ENCODE measurements at places on chromosomes 1 and 21. TPM values are rescaled to one million over a fixed set of nuclear protein-coding genes. Genes with fewer than 3 reads are reported as not detected.
A peak's percentile ranks its signal among the peaks of the same experiment; 100 is the strongest.

DNA sequence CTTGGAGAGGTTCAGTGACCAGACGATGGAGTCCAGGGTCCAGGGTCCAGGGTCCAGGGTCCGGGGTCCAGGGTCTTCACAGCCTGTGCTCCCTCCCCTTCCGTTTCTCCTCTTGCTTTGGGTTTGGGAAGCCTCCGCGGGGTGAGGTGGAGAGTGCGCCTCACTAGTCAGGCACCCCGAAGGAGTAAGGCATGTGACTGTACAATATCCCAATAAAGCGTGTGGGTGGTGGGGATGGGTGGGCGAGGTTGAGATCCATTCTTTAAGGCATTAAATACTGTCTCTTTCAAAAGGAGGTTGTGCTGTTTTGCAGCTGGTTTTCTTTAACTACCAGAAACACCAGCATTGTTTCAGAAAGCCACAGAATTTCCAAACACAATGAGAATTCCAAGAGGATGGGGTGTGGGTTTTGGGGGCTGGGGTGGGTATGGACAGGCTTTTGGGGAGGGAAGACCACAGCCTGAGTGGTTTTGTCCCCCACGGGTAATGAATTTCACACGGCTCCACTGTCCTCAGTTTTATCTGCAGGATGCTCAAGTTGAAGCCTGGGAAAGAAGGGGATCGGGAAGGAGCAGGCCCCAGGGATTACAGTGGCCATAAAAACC lies 65.7 kb downstream of the KIF26B start:
- H3K4me1 ChIP-seq: peaks cover 4% of the 10 kb centered on the region
- no peaks in the 10 kb centered on the region for H3K27me3 ChIP-seq
- H3K27ac ChIP-seq: no peak overlapping the region
- H3K36me3 ChIP-seq: no peaks in the 10 kb centered on the region

DNA sequence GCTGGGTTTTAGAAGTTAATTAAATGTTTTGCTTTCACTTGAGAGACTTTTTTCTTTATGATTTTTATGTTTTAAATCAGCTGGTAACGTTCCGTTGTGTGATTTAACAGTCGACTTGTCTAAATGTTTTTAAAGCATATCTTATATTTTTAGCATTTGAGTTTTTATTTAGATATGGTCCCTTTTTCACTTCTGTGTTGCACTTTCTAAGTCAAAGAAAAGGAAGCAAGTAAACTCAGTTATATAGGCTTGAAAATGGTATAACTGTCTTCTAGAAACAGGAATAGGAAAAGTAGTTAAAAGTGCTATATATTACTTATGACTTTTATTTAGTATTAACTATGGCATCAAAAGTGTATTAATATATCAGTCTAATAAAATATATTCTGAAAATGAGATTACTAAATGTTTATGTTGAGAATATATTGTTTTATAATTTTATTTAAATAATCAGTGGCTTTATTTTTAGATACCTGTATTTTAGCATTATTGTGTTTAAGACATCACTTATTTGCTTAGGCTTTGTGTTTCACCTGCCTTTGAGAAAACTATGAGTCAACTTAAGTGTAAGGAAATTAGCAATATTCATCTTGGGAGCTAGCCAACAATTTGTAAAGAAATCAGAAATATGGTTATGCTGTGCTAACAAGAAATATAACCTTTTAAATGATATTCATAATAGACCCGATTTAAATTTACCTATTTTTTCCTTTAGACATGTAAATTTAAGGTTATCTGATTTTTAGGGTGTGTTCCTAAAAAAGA lies 60.5 kb downstream of the RABGAP1L start:
- H3K4me1 ChIP-seq: peaks cover 10% of the 10 kb centered on the region
- no peaks in the 10 kb centered on the region for H3K27me3 ChIP-seq
- no peak overlapping the region for H3K27ac ChIP-seq
- no peak for DNase-seq

- H3K4me3 ChIP-seq: no peak overlapping the region
- H3K4me1 ChIP-seq: no peaks in the 10 kb centered on the region
- peaks cover 2% of the 10 kb centered on the region for H3K36me3 ChIP-seq
These were observed 19.3 kb downstream of the KAZN start for GRCh38 chr1:14617791-14618190.

- H3K27me3 ChIP-seq: peaks cover 7% of the 10 kb centered on the region
- H3K27ac ChIP-seq: no peak overlapping the region
- DNase-seq: no peak
- no peaks in the 10 kb centered on the region for H3K4me1 ChIP-seq
- H3K4me3 ChIP-seq: no peak overlapping the region
These were observed 48.8 kb upstream of the IGSF5 start for GRCh38 chr21:39696196-39696595.

EFCAB7 gene
- 7.5 TPM for total RNA-seq

DNA sequence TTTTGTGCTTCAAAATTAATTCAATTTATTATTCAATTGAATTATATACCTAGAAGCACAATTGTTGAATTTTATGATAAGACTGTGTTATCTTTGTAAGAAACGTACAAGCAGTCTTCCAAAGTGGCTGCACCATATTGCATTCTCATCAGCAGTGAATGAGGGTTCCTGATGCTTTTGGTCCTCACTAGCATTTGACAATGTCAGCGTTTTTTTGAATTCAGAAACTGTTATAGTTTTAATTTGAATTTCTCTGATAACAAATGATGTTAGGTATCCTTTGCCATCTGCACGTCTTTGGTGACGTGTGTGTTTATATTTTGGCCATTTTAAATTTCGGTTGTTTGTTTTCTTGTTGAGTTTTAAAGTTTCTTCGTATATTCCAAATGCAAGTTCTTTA lies 553.0 kb upstream of the ZP4 start:
- H3K27me3 ChIP-seq: no peaks in the 10 kb centered on the region
- no peak overlapping the region for H3K27ac ChIP-seq
- no peaks in the 10 kb centered on the region for H3K36me3 ChIP-seq
- no peaks in the 10 kb centered on the region for H3K4me1 ChIP-seq
- no peak overlapping the region for H3K4me3 ChIP-seq

GRCh38 chr1:184664042-184664660 lies 90.5 kb downstream of the EDEM3 start:
- H3K27me3 ChIP-seq: peaks cover 19% of the 10 kb centered on the region
- H3K4me1 ChIP-seq: no peaks in the 10 kb centered on the region
- H3K36me3 ChIP-seq: no peaks in the 10 kb centered on the region
- no peak overlapping the region for H3K4me3 ChIP-seq

DNA sequence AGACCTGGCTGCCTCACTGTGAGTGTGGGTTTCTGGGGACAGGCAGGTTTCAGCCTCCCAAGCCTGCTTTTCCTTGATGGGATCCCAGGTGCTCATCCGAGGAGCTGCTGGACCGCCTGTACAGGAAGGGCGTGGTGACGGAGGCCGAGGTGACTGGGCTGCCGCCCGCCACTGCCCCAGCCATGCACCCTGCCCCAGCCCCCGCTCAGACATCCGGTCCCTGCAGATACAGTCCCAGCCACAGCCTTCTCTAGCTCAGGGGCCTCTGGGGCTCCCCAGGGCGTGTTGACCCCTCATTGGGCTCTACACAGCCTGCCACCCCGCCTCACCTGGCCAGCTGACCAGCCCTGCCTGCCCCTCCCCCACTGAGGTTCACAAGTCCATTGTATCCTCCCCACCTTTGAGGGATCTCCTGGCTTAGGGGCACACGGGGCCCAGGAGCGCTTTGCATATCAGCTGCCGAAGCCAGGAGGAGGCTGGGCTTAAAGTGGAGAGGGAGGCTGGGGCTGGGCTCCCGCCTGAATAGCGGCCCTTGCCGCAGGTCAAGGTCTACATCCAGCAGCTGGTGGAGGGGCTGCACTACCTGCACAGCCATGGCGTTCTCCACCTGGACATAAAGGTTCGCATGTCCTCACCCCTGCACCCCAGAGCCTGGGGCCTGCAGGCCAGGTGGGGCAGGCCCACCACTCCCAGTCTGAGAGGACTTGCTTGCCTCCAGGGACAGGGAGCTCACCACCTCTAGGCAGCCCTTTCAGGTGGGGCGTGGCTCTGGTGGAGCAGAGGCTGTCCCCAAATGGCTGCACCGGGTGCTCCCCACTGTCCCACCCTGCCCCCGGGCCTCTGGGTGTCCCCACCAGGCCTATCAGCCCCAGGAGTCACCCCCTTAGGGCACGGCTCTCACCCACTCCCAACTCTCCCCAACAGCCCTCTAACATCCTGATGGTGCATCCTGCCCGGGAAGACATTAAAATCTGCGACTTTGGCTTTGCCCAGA lies 38.5 kb downstream of the TRIM11 start:
- no peak overlapping the region for H3K4me3 ChIP-seq
- no peaks in the 10 kb centered on the region for H3K27me3 ChIP-seq
- no peaks in the 10 kb centered on the region for H3K36me3 ChIP-seq
- H3K4me1 ChIP-seq: no peaks in the 10 kb centered on the region
- no peak for DNase-seq

DNA sequence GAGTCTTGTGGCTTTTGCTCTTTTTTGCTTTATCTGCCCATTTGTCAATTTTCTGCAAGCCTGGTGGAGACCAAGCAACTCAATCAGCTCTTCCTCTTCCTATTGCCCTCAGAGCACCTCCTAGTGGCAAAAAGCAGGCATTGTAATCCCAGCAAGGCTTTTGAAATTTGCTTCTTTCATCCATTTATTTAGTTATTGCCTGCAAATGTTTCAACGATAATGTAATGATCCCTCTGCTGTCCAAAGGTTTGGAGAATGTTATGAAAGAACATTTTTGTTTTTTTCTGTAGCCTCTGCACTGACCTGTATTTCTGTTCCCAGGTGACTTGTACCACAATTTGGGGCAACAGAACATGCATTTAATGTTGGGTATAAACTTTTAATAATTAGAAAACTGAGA lies 127.8 kb downstream of the GABPA start:
- DNase-seq: peak; percentile 26
- no peaks in the 10 kb centered on the region for H3K4me1 ChIP-seq
- no peaks in the 10 kb centered on the region for H3K27me3 ChIP-seq
- H3K27ac ChIP-seq: no peak overlapping the region
- H3K4me3 ChIP-seq: no peak overlapping the region
- no peaks in the 10 kb centered on the region for H3K36me3 ChIP-seq

OPTC gene
- total RNA-seq: not detected

RIMKLA gene
- total RNA-seq: 1.9 TPM

DNA sequence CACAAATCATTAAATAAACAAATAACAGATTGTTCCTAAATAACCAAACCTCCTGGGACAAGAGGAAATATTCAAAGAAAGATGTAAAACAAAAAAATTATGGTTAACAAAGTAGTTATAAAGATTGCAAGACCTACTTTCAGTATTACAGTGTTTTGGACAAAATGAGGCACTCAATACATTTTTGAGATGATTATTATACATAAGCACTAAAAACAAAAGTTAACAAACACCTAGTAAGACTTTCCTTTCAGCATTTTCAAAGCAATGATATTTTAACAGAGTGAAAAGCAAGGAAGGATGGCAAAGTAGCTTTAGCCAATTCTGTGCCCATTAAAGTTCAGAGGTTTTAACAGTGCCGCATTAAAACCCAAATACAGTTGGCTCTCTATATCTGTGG lies 17.2 kb downstream of the OMA1 start:
- no peak overlapping the region for H3K4me3 ChIP-seq
- no peaks in the 10 kb centered on the region for H3K36me3 ChIP-seq
- H3K27me3 ChIP-seq: no peaks in the 10 kb centered on the region
- no peak overlapping the region for H3K27ac ChIP-seq
- peaks cover 22% of the 10 kb centered on the region for H3K4me1 ChIP-seq
- no peak for DNase-seq

GRCh38 chr1:99004254-99004860 lies 304 bp downstream of the PLPPR5 start:
- DNase-seq: peak; percentile 27
- no peak overlapping the region for H3K27ac ChIP-seq
- H3K36me3 ChIP-seq: no peaks in the 10 kb centered on the region
- peaks cover 54% of the 10 kb centered on the region for H3K27me3 ChIP-seq
- no peaks in the 10 kb centered on the region for H3K4me1 ChIP-seq
- H3K4me3 ChIP-seq: peak overlapping the region; percentile 73

DNA sequence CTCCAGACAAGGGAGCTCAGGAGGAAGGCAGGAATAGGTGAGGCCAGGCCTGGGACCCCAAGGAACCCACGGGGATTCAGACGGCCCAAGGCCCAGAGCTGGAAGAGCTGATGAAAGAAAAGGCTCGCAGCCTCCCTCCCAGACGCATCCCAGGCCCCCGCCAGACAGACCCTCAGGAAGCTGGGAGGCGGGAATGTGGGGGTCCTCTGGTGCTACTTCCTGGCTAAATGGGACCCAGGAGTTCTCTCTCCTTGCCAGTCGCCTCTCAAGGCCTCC lies 430 bp downstream of the FBXO2 start:
- H3K27ac ChIP-seq: no peak overlapping the region
- peaks cover 6% of the 10 kb centered on the region for H3K27me3 ChIP-seq
- no peaks in the 10 kb centered on the region for H3K36me3 ChIP-seq
- DNase-seq: no peak
- H3K4me1 ChIP-seq: peaks cover 25% of the 10 kb centered on the region
- peak overlapping the region; percentile 77 for H3K4me3 ChIP-seq

SPRR2B gene
- not detected for total RNA-seq

GRCh38 chr1:153505576-153505975 lies 30.2 kb downstream of the S100A6 start:
- no peak overlapping the region for H3K4me3 ChIP-seq
- DNase-seq: no peak
- peaks cover under 1% of the 10 kb centered on the region for H3K4me1 ChIP-seq
- no peaks in the 10 kb centered on the region for H3K27me3 ChIP-seq
- no peak overlapping the region for H3K27ac ChIP-seq
- no peaks in the 10 kb centered on the region for H3K36me3 ChIP-seq

GRCh38 chr1:83929184-83929583 lies 69.7 kb downstream of the TTLL7 start:
- no peaks in the 10 kb centered on the region for H3K4me1 ChIP-seq
- H3K27ac ChIP-seq: no peak overlapping the region
- no peaks in the 10 kb centered on the region for H3K36me3 ChIP-seq
- no peak for DNase-seq

- H3K4me3 ChIP-seq: no peak overlapping the region
- H3K4me1 ChIP-seq: peaks cover 14% of the 10 kb centered on the region
- H3K27me3 ChIP-seq: no peaks in the 10 kb centered on the region
- DNase-seq: peak; percentile 30
- H3K36me3 ChIP-seq: no peaks in the 10 kb centered on the region
These were observed 777 bp downstream of the NUDT17 start for GRCh38 chr1:145846201-145846612.

DNA sequence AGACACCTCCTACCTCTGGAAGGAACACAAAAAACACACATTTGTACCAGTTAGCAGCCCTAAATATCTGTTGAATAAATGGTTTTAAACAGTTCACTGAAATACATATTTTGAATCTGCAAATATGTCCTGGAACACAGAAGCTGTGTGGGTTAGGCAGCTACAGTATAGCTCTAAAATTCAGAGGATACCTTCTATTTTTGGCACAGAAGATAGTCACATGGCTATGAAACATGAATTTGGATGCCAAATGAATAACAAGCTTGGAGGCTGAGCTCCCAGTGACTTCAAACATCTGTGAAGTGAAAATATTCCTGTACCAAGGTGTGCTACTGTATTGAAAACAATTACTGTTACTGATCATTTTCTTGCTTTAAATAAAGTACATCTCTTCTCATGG lies 391.5 kb upstream of the ADGRL2 start:
- no peak overlapping the region for H3K27ac ChIP-seq
- no peaks in the 10 kb centered on the region for H3K27me3 ChIP-seq
- DNase-seq: no peak
- no peak overlapping the region for H3K4me3 ChIP-seq
- H3K4me1 ChIP-seq: no peaks in the 10 kb centered on the region
- H3K36me3 ChIP-seq: no peaks in the 10 kb centered on the region

Measured in activated T-cell treated with anti-CD3 and anti-CD28 coated beads, Interleukin-2, amount 50 U/mL, for 72 hours (primary cell).